A549 treated with Hydrocortisone at 1 μM for 4 hours (cell line): ENCODE measurements at places on chromosomes 1 and 21. TPM values are rescaled to one million over a fixed set of nuclear protein-coding genes. Genes with fewer than 3 reads are reported as not detected.

C8B gene
- not detected in 5 replicates for total RNA-seq

HFM1 gene
- total RNA-seq: 0.06 to 0.07 TPM in 2 of 5 replicates, not detected in the others

AMY2A gene
- not detected in 5 replicates for total RNA-seq

ICOSLG gene
- total RNA-seq: 3.8 to 4.5 TPM (median 4.2 TPM) in 5 replicates

KRTAP11-1 gene
- not detected in 5 replicates for total RNA-seq

G0S2 gene
- total RNA-seq: 3.8 to 4.6 TPM (median 4.0 TPM) in 5 replicates

TEX35 gene
- 0.06 to 0.07 TPM in 2 of 5 replicates, not detected in the others for total RNA-seq

AKIRIN1 gene
- 38.8 to 45.9 TPM (median 44.8 TPM) in 5 replicates for total RNA-seq

SLC27A3 gene
- 0.84 to 1.8 TPM (median 1.0 TPM) in 5 replicates for total RNA-seq

CD160 gene
- 0.08 TPM in 1 of 5 replicates, not detected in the others for total RNA-seq

PGBD2 gene
- total RNA-seq: 2.6 to 4.2 TPM (median 3.4 TPM) in 5 replicates

PKLR gene
- total RNA-seq: not detected in 5 replicates

ANKRD13C gene
- total RNA-seq: 6.6 to 9.8 TPM (median 7.6 TPM) in 5 replicates

PROK1 gene
- not detected in 5 replicates for total RNA-seq

XCL2 gene
- total RNA-seq: not detected in 5 replicates

LZIC gene
- total RNA-seq: 18.7 to 29.9 TPM (median 19.5 TPM) in 5 replicates

CNIH3 gene
- 0.46 to 0.66 TPM (median 0.54 TPM) in 5 replicates for total RNA-seq

DCST2 gene
- 0.37 to 0.77 TPM (median 0.52 TPM) in 5 replicates for total RNA-seq

SYT14 gene
- total RNA-seq: 0.06 to 0.09 TPM (median 0.08 TPM) in 5 replicates

ASCL5 gene
- total RNA-seq: 0.08 to 0.21 TPM (median 0.15 TPM) in 3 of 5 replicates, not detected in the others

ADGRB2 gene
- 4.0 to 5.3 TPM (median 4.9 TPM) in 5 replicates for total RNA-seq

CLEC20A gene
- not detected in 5 replicates for total RNA-seq

MCOLN2 gene
- total RNA-seq: 2.1 to 2.7 TPM (median 2.4 TPM) in 5 replicates

AVPR1B gene
- not detected in 5 replicates for total RNA-seq

FOXD2 gene
- total RNA-seq: 0.44 to 0.66 TPM (median 0.52 TPM) in 5 replicates

TOMM40L gene
- 10.6 to 13.0 TPM (median 11.1 TPM) in 5 replicates for total RNA-seq

NEGR1 gene
- not detected in 5 replicates for total RNA-seq

FCRL6 gene
- total RNA-seq: not detected in 5 replicates

ATF6 gene
- 13.5 to 16.6 TPM (median 14.5 TPM) in 5 replicates for total RNA-seq

DDAH1 gene
- 6.4 to 8.7 TPM (median 7.6 TPM) in 5 replicates for total RNA-seq

CASZ1 gene
- total RNA-seq: 1.4 to 2.1 TPM (median 1.7 TPM) in 5 replicates

KRTAP21-2 gene
- total RNA-seq: not detected in 5 replicates

C4BPA gene
- total RNA-seq: 0.45 to 0.99 TPM (median 0.53 TPM) in 5 replicates

OR2L5 gene
- total RNA-seq: not detected in 5 replicates

OPTC gene
- total RNA-seq: not detected in 5 replicates

PTPRC gene
- not detected in 5 replicates for total RNA-seq

ECM1 gene
- total RNA-seq: 1.4 to 2.0 TPM (median 1.8 TPM) in 5 replicates

DENND2D gene
- total RNA-seq: 1.0 to 1.8 TPM (median 1.2 TPM) in 5 replicates

MARK1 gene
- 0.06 to 0.32 TPM (median 0.10 TPM) in 5 replicates for total RNA-seq

TSACC gene
- total RNA-seq: 1.7 to 2.8 TPM (median 2.1 TPM) in 5 replicates

NPPA gene
- not detected in 5 replicates for total RNA-seq

CRYBG2 gene
- total RNA-seq: 1.2 to 2.2 TPM (median 1.5 TPM) in 5 replicates

FTCD gene
- 0.11 to 0.24 TPM (median 0.15 TPM) in 3 of 5 replicates, not detected in the others for total RNA-seq

CFHR1 gene
- total RNA-seq: 0.13 to 0.22 TPM (median 0.17 TPM) in 5 replicates

TCHHL1 gene
- total RNA-seq: not detected in 5 replicates

GFI1 gene
- 0.10 to 0.40 TPM (median 0.20 TPM) in 5 replicates for total RNA-seq

LCE2C gene
- not detected in 5 replicates for total RNA-seq

TMEM52 gene
- total RNA-seq: 0.44 to 1.4 TPM (median 0.93 TPM) in 5 replicates

RASSF5 gene
- 0.74 to 1.2 TPM (median 1.1 TPM) in 5 replicates for total RNA-seq

LDLRAD1 gene
- total RNA-seq: not detected in 5 replicates

NTNG1 gene
- not detected in 5 replicates for total RNA-seq
